ENCODE measurements at places on chromosomes 6 and 20.

- DNase-seq, result no peak
Observed at GRCh38 chr6:122622479-122622878, 12.3 kb downstream of the PKIB start.

- no peak for DNase-seq
Observed at GRCh38 chr6:154166140-154166539, 127.1 kb downstream of the OPRM1 start.

GRCh38 chr6:36840432-36841403, 1.5 kb upstream of the CPNE5 start:
- no peak for DNase-seq

DNA sequence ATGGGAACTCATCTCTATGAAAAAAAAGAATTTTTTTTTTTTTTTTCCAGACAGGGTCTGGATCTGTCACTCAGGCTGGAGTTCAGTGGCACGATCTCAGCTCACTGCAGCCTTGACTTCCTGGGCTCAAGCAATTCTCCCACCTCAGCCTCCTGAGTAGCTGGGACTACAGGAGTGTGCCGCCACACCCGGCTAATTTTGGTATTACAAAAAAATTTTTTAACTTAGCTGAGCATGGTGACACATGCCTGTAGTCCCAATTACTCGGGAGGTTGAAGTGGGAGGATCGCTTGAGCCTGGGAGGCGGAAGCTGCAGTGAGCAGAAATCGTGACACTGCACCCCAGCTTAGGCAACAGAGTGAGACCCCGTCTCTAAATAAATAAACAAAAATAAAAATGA, 7.5 kb downstream of the DEF6 start:
- no peak for DNase-seq

- no peak for DNase-seq
Observed at GRCh38 chr6:143179901-143180612, 119.4 kb downstream of the AIG1 start.

DNA sequence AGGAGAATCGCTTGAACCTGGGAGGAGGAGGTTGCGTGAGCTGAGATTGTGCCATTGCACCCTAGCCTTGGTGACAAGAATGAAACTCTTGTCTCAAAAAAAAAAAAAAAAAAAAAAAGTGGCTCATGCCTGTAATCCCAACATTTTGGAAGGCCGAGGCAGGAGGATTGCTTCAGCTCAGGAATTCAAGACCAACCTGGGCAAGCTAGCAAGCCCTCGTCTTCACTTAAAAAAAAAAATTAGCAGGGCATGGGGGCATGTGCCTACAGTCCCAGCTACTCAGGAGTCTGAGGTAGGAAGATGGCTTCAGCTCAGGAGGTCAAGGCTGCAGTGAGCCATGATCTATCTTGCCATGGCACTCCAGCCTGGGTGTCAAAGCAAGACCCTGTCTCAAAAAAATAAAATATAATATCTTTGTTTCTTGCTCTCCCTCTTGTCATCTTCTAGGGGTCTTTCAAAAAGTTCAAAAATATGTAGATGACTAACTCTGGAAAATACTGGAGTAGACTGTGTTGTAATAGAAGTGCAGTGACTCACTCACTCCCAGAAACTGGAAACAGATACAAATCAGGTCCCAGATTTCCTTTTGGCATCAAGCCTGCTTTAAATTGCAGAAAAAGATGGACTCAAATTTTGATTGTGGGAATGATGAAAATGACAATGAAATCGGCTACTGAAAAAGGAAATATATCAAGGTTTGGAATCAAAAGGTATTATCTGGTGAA, 2.8 kb upstream of the GINM1 start:
- DNase-seq, result no peak

DNA sequence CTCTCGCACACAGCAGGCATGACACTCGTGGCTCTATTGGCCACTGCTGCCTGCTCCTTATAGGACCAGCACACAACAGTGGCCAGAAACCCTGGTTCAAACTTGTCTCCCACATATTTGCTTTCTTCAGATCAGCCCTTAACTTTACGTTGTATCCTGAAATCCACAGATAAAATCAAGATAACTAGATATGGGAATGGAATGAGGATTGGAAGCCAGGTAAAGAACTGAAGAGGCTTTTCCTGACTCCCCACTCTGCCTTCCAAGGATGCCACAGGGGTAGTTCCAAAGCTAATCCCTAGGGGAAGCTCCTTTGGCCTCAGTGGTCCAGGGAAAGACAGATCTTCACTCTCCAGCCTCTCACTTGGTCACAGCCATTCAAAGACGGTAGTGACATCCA, 86.5 kb downstream of the INSM1 start:
- DNase-seq, result no peak

DNA sequence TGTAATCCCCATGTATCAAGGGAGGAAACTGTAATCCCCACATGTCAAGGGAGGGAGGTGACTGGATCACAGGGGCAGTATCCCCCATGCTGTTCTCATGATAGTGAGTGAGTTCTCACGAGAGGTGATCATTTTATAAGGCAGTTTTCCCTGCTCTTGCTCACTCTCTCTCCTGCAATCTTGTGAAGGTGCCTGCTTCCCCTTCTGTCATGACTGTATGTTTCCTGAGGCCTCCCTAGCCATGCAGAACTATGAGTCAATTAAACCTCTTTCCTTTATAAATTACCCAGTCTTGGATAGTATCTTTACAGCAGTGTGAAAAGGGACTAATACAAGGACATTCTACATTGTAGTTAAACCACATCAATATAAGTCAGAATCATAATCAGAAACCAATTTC, 112.4 kb downstream of the BTBD9 start:
- DNase-seq, result no peak

GRCh38 chr20:32806356-32806755, 13.4 kb upstream of the MAPRE1 start:
- DNase-seq, result no peak

DNA sequence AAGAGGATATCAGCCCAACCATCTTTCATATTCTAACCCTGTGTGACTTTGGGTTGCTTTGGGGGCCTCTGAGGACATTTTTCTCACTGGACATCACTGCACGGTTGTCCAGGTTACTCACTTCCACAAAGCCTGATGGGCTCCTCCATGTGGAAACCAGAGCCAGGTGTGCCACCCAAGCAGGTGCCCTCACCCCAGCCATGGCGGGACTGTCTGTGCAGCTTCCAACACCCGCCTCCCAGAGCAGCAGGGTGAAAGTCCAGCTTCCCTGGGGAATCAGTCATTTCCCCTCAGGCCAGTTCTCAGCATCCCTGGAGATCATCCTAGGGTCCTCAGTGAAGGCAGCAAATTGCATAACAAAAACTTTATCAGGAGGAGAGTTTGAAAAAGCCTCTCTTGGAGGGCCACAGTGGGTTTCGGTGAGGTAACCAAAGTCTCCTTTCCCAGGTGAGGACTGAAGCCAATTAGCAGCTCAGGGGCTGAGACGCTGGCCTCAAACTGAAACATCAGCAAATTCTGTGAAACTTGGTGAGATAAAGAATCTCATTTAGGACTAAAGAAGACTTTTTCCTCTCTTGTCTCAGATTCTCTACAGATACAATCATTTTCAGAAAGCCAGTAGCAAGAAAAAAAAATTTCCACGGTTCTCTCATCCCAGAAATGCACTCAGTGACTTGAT, 289.6 kb upstream of the CDH4 start:
- DNase-seq, result no peak

GRCh38 chr20:21519136-21519584, 5.3 kb upstream of the NKX2-2 start:
- DNase-seq, result no peak

- DNase-seq, result no peak
Observed at GRCh38 chr6:13299918-13300317, 28.4 kb downstream of the TBC1D7 start.

- DNase-seq, result peak; percentile 73
Observed at GRCh38 chr6:39280247-39280731, 33.9 kb downstream of the KCNK17 start.

GRCh38 chr6:168968801-168969200, 284.8 kb downstream of the THBS2 start:
- DNase-seq, result no peak

DNA sequence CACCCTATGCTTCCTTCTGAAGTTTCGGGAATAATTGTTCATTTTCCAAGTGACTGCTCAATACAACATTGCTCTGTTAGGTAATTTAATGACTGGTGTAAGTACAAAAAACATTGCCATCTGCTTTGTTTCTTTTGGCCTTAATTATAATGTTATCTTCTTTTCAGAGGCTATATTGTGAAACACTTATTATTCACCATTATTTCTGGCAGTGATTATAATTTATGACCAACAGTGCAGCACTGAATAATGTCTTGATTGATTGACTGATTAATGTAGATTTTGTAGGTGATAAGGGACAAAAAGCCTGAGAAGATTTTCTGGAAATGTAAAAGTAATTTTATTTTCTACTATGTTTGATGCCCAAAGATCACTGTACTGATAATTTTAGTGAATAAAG, 377.7 kb downstream of the PLCB1 start:
- DNase-seq, result no peak

- no peak for DNase-seq
Observed at GRCh38 chr6:148808786-148809304, 62.0 kb downstream of the UST start.

DNA sequence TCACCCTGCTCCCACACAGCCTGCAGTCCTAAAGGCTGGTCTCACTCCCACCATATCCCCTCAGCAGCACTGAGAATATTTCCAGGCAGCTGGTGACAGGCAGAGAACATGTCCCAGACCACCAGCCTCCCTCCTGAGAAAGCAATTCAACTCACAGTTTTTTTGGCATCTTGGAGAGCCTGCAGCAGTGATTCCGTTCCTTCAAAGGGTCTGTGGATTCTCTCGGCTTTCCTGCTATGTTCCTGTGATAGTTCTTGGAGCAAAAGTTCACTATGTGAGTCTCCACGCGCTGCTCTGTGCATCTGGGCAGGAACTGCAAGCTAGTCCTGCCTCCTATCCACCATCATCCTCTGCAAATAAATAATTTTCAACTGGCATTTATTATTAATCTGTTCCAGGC, 448.3 kb upstream of the HSF2 start:
- no peak for DNase-seq

DNA sequence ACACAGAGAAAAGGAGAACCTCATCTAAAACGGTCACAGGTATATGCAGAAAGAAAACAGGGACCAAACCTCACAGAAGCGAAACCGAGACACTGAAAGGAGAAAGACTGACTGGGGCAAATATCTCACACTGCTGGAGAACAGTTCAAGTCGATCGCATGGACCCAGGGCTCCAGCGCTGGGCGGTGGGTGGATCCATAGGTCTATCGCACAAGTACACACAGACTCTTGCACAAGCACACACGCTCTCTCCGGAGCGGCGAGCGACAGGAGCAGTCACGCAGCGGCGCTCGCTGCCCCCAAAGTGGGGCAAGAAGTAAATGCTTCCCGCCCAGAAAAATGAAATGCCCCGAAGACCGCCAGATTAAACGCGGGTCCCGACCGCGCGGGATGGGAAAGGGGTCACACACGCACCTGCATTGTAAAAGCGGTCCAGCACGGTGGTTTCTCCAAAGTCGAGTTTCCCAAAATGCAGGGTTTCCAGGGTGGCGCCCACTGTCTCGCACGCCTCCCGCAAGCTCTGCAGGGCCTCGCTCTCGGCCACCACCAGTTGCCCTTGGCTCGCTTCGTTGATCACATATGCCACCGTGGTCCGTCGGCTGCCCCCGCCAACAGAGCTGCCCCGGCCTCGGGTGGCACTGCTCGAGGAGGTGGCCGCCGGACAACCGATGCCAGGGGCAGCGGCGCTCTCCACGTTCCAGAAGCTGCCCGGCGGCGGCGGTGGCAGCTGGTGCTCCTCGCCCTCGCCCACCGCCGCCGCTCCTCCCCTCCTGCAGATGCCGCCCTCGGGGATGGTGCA, 782 bp downstream of the MAP3K5 start:
- DNase-seq, result no peak

- DNase-seq, result no peak
Observed at GRCh38 chr6:16258709-16259075, 20.3 kb downstream of the GMPR start.

GRCh38 chr20:64080813-64081623, 1.1 kb downstream of the OPRL1 start:
- no peak for DNase-seq

GRCh38 chr6:29656157-29656556, 735 bp upstream of the MOG start:
- DNase-seq, result no peak

DNA sequence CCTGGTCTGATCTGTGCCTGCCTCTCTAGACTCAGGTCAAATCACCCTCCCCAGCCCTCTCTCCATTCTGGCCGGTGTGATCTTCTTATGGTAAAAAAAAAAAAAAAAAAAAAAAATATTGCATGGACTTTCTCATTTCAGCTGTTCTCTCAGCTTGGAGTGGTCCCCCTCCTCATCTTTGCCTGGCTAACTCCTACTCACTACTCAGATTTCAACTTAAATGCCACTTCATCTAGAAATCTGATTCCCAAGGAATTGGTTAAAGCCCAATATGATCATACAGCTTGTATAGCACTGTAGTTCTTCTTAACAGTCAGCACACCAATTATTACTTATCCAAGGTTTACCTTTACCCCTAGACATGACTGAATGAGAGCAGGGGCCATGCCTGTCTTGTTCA, 105.9 kb upstream of the CARMIL1 start:
- DNase-seq, result no peak

GRCh38 chr20:57660922-57661745, 40.9 kb upstream of the ZBP1 start:
- no peak for DNase-seq

- no peak for DNase-seq
Observed at GRCh38 chr6:152119831-152120230, 312.3 kb downstream of the ESR1 start.

- no peak for DNase-seq
Observed at GRCh38 chr6:31158863-31159855, 770 bp downstream of the TCF19 start.

- DNase-seq, result no peak
Observed at GRCh38 chr6:1144842-1145767, 166.8 kb upstream of the FOXQ1 start.

DNA sequence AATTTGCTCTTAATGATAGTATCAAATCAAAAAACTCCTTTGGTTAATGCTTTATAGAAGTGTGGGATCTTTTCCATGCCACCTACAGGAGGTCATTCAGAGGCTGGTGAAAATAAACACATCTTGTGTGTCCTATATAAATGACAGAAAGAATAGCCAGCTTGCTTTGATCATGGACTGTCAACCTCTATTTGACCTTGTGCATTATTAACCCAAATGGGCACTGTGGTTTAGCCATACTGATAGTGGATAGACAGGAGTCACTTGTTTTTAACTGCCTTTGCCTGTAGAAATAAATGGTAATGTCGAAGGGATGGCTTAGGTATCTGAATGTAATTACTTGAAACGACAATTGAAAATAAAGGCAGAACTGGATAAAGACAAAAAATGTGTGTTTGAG, 123.8 kb downstream of the CDKAL1 start:
- no peak for DNase-seq

GRCh38 chr6:110098511-110099116, 80.9 kb downstream of the WASF1 start:
- no peak for DNase-seq

DNA sequence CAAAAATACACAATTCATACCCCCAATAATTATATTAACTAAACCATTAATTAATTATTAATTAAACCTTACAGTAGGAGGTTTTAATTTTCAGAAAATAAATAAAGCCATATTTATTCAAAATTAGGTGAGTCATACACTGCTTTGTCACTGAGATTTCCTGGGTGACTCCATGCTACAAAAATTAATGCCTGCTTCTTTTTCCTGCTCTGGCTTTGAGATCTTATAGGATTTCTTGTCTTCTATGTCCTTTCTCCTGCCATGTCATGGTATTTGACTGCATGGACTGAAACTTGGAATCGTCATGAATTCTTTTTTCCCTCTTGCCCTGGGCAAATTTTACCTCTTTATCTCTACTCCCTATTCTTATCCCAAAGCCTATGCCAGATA, 133.2 kb downstream of the PHACTR1 start:
- no peak for DNase-seq

GRCh38 chr6:134020968-134021367, 31.5 kb downstream of the SLC2A12 start:
- DNase-seq, result no peak

Data from epithelial cell of proximal tubule (primary cell).